ENCODE measurements at places on chromosomes 7 and 10. TPM values are rescaled to one million over a fixed set of nuclear protein-coding genes. Genes with fewer than 3 reads are reported as not detected.

DNA sequence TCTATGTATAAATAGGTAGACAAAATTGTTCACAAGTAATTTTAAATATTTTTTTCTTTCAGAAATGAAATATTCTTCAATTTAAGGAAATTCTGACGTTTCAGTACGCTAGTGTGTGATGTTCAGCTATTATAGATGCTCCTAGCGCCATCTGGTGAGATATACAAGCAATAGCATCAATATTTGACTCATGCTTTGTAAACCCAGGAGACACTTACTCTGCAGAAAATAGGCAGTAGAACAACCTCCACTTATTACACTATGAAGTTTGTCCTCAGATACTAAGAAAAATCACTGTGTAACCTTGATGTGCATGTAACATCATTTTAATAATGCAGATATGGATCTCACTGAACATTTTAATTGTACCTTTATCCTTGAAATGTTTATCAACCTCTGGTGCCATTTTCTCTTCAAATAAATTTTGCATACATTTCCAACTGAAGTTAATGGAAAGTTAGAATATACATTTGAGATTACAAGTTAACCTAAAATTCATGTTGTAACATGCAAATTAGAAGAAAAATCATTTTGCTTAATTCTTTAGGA, 151.5 kb upstream of the FAM3C start:
- DNase-seq = peak; percentile 45

- DNase-seq = no peak
These were observed 123.7 kb upstream of the ASAH2 start for GRCh38 chr10:50375051-50375452.

- DNase-seq = peak; percentile 92
These were observed 138.9 kb downstream of the JAZF1 start for GRCh38 chr7:28041508-28042314.

GNB2 gene
- 274 TPM for total RNA-seq

CPA2 gene
- total RNA-seq = not detected

RGS10 gene
- 40.1 TPM for total RNA-seq

ACSM6 gene
- not detected for total RNA-seq

All from astrocyte (in vitro differentiated cells and primary cell).